AG04449 (cell line): ENCODE measurements at places on chromosomes 12 and 14.
A peak's percentile ranks its signal among the peaks of the same experiment; 100 is the strongest.

DNA sequence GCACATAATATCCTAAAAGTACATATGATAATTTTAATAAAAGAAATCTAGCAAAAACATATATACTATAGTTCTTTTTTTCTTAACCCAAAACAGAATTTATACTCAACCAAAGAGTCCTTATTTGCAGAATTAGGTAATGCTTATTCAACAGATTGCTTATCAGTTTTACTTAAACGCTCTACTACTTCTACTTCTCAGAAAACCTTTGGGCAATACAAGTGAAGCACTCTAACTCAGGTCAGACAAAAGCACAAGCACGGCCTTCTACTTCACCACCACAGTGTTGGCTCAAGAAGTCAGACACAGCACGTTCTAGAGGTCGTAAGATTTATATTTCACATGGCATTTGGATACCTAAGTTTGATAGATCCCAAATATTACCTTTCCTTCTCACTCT, 29.2 kb downstream of the DICER1 start:
- DNase-seq: no peak

- DNase-seq: no peak
Observed at GRCh38 chr14:57962325-57963035, 96.6 kb upstream of the SLC35F4 start.

GRCh38 chr12:44143175-44143574, 307.3 kb downstream of the TMEM117 start:
- no peak for DNase-seq

DNA sequence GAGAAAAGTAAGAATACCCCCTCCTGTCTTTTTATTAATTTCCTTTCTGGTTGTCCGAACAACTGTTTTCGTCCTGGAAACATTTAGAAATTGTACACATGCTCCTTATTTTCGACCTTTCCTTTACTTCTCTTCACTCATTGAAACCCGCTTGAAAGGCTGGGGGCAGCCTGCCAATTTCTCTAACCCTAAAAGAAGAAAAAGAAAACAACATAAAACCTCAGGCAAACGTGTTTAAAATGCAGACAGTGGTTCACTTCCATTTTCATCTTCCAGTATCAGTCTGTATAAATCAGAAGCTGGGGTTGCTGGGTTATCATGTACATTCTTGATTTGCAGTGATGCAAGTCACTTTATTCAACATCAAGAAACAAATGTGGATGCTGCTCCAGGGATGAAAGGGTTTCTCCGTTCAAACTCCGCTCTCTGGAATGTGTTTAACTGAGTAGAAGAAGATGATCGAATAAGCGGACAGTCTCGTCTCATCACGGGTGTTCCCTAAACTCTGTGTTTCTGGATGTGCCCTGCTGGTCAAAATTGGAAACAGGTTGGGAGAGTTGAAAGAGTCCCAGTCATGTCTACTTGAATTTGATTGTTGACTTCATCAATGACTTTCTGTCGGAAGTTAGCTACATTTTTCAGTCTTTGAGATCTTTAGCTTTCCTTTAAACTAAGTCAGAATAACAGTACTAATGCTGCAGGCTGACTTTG, 1042.2 kb downstream of the BCL11B start:
- DNase-seq: no peak

GRCh38 chr14:73502017-73502619, 11.4 kb downstream of the RIOX1 start:
- no peak for DNase-seq

DNA sequence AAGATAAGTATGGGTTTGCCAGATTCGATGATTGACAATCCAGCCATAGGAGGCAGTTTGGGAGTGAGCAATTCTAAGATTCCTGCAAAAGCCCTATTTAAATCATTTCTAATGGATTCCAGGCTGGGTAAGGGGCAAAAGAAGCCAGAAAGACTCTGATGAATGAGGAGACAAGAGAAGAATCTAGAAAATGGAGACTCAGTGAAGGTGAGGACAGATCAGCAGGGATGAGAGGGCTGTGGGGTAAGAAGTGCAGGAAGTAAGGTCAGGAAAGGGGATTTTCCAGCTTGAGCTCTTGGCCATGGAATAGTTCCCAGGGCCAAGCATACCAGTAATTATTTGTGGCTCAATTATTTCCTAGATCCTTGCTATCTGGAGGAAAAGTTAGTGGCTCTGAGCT, 87.3 kb downstream of the TMX1 start:
- DNase-seq: no peak

DNA sequence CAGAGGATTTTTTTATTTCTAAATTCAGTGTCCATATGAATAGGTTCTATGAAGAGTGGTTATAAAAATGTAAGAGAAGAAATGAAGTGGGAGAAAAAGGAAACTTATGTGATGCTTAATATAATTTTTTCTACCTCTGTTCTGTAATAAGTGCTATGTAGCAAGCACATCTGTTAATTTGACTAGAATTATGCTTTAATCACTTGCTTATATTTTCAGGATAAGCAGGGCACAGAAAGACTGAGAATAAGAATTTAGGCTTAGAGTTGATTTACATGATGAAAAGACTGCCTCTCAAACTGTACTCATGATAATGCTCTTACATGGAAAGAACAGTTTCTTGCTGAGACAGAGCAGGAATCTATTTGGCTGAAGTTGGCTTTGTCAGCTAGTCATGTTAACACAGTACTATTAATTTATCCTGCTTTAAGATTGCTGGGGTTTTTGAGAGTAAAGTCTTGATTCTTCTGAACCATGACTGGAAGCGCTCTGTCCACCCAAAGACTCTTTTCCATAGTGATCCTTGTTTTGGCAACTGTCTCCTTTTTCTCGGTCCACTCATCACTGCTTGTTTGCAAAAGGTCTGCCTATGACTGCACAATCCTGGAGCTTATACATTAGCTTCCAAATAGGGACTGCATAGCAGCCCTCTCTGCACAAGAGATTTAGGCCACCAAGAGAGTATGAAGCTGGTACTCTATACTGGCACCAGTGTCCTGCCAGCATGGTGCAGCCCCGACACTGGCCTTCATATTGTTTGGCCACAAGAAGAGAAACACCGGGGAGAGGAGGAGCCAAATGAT, 98.8 kb downstream of the AKAP6 start:
- DNase-seq: no peak

GRCh38 chr14:58864751-58865513, 227.2 kb downstream of the DACT1 start:
- DNase-seq: no peak

- no peak for DNase-seq
Observed at GRCh38 chr12:116943419-116944372, 32.9 kb downstream of the FBXW8 start.

- DNase-seq: no peak
Observed at GRCh38 chr12:13241833-13242488, 45.4 kb downstream of the EMP1 start.

GRCh38 chr12:104877103-104877705, 80.9 kb downstream of the SLC41A2 start:
- DNase-seq: peak; percentile 9

GRCh38 chr14:93266127-93266526, 59.1 kb downstream of the UBR7 start:
- DNase-seq: no peak

DNA sequence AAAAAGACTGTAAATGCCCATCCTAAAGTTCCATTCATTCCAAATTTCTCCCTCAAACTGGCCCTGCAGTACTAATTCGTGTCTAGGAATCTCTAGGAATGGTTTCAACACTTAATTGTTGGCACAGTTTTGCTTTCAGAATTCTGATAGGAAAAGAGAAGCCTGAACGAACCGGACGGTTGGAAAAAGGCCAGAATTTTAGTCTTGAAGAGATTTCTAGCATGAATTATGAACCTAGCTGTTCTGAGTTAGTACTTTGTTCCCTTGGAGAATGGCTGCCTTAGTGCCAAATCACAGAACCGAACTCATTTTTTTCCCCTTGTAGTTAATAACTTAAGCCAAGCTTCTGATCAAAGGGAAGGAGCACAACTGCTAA, 262.6 kb downstream of the ADAMTS20 start:
- DNase-seq: no peak

DNA sequence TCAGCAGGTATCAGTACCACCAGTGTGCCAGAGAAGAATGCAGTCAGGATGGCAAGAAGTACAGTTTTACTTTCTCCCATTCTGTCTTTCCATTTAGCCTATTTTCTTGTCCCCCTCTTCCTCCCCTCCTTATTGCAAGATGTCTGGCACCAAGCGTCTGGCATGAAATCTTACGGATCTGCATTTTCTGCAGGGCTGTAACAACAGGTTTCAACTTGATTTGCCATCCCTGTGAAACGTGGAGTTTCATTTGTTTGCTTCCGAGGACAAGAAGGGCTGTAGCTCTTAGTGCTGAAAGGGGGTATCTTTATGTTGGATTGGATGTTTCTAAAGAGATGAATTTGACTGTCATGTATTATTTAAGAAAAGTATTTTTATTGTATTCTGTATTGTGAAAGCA, 1110.6 kb downstream of the BCL11B start:
- DNase-seq: no peak

- DNase-seq: no peak
Observed at GRCh38 chr12:95943330-95943842, at the start of gene AMDHD1. TSS of gene AMDHD1 (plus strand) at chr12:95943331. CDS start at chr12:95943399, 68 bp downstream.

DNA sequence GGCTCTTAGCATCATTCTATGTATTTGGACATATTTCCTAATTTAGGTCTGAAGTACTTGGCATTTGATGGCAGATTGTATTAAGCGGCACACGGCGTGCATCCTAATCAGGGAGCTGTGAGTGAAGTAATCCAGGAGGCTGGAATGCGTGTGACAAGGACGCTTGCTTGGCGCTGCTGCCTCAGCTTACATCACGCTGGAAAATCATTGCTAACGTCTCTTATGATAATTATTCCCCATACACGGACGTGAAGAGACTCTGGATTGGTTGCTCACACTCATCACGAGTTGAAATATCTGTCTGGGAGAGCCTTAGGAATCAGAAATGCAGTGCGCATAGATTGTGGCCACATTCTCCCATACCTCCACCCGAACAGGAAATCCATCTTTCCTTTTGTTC, 85.3 kb downstream of the FBXW8 start:
- DNase-seq: no peak

DNA sequence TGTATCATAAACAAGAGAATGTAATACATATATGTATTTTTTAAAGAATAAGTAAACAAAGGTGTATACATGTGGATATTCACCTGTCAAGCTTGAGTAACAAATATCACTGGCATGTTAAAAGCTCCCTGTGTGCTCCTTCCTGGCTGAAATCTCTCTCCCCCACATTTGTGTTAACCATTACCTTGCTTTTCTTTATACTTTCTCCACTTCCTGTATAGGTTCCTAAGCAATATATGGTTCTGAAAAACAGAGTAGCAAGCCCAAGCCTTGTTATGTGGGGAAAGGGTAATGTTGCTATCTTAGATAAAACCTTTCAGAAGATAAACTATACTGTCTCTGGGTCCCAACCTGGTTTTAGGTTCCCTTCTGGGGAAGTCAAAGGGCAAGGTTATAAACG, 32.3 kb upstream of the TBC1D30 start:
- no peak for DNase-seq

DNA sequence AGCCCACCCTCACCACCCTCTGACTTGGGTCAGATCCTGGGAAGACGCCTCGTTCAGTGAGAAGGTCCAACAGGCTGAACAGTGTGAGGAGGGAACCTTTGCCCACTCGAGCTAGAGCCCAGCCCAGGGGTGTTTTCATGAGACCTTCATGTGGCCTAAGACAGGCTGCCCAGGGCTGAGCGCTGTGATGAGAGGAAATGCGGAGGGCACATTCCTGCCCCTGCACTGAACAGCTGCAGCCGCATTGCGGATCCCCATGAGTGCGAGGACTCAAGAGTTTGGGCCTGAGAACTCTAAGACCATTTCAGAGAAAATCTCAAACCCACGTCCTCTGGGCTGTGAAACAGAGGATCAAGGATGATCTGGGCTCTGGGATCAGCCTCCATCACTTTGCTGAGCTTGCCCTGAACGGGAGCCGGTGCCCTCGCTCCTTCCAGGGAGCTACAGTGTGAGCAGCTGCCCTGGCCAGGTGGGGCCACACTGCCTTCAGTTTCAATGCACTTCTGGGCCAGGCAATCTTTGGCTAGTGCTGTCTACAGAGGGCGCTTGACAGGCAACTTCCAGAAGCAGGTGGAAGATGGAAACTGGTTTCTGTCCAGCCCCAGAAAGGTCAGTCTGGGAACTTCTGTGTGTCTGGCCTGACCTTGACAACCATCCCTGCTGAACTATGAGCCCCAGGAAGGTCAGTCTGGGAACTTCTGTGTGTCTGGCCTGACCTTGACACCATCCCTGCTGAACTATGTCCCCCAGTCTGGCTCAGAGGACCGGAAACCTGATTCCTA, 43.5 kb upstream of the P2RX7 start:
- DNase-seq: no peak

DNA sequence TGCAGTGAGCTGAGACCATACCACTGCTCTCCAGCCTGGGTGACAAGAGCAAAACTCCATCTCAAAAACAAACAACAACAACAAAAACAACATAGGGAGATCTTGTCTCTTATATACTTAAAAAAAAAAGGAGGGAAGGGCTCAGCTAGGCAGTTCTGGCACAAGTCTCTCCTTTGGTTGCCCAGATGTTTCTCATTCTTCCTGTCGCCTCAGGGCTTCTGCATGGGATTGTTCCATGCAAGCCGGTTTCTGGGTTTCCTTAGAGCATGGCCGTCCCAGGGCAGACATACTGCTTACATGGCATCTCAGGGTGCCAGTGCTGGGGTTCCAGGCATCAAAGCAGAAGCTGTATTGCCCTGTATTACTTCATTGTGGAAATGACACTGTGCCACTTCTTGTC, 5.2 kb upstream of the SLC8B1 start:
- DNase-seq: no peak

GRCh38 chr12:119385659-119386058, 51.1 kb downstream of the CCDC60 start:
- no peak for DNase-seq

GRCh38 chr14:34671716-34672115, 41.8 kb upstream of the SNX6 start:
- DNase-seq: no peak

- DNase-seq: no peak
Observed at GRCh38 chr12:107684990-107685359, 624 bp upstream of the PWP1 start.

GRCh38 chr12:65323070-65323469, 44.6 kb downstream of the MSRB3 start:
- no peak for DNase-seq

- no peak for DNase-seq
Observed at GRCh38 chr14:35205737-35206136, 83.4 kb downstream of the PRORP start.

GRCh38 chr12:28865776-28866175, 283.3 kb upstream of the FAR2 start:
- no peak for DNase-seq

DNA sequence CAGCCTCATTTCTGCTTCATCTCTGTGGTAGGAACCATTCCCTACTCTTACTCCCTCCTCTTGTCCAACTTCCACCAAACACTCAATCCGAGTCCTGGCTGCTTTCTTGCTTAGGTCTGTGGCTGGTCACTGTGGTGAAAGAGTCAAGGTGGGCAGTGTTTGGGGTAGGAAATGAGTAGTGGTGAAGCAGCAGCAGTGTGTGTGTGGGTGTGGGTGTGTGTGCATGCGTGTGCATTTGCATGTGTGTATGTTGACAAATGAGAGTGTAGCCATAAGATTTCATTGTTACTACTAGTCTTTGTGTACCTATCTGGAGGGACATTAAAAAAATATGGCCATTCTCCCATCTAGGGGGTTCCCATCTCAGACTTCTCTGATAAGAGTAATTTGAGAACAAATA, 78.6 kb upstream of the SCN8A start:
- no peak for DNase-seq
